Activated T-cell treated with anti-CD3 and anti-CD28 coated beads for 48 hours (primary cell): ENCODE measurements at places on chromosomes 3 and 15.
A peak's percentile ranks its signal among the peaks of the same experiment; 100 is the strongest.

- no peak for DNase-seq
These were observed 57.9 kb downstream of the CCDC33 start for GRCh38 chr15:74294010-74294409.

- no peak for DNase-seq
These were observed at the start of gene PLXND1 for GRCh38 chr3:129606636-129607390. PLXND1 (minus strand) TSS chr3:129606676; CDS start chr3:129606639, 37 bp downstream.

- DNase-seq = no peak
These were observed 39.6 kb downstream of the CLDN11 start for GRCh38 chr3:170458285-170458684.

- no peak for DNase-seq
These were observed 195.8 kb downstream of the SHQ1 start for GRCh38 chr3:72652395-72652794.

DNA sequence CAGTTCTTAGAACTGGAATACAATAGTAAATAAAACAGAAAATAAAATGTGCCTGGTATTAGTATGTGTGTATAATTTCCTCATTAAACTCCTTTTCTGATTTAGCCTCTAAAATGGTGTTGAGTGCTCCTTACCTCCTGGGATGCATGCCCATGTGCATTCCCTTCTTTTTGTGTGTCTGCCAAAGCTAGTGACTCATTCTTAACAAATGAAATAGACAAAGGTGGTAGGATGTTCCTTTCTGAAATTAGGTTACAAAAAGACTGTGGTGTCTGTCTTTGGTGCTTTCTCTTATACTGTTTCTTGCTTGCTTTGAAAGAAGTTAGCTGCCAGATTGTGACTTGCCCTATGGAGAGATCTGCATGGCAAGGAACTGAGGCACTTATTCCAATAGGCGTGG, 623.7 kb downstream of the GRM7 start:
- no peak for DNase-seq

GRCh38 chr15:38651328-38652038, 86.9 kb upstream of the RASGRP1 start:
- DNase-seq = no peak

DNA sequence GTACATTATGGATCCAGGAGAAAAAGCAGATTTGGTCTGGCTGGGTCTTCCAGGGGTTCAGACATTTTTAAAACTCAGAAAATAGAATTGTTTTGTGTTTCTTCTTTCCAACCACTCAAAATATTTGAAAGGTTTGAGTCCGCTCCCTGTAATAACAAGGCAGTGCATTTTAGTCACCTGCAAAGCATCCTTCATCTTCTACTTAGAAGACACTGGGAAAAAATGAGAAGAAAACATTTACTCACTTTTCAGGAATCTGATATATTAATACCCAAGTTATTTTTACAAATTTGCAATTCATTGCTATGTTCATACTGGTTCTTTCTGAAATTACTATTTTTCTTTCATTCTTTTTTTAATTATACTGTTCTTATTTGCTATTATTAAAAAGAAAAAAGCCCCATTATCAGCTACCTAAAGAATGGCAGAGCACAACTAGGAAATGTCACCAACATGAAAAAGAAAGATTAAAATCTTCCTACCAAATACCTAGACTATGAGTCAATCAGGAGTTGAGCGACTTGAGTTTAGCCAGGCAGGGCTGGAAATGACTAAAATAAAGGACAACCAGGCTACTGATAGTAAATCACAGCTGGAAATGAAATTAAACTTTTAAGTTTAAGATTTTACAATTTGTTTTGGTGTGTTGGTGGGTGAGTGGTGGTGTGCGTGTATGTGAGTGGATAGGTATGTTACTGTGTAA, 280.3 kb upstream of the THBS1 start:
- no peak for DNase-seq

GRCh38 chr3:15657016-15657415, 55.5 kb downstream of the BTD start:
- no peak for DNase-seq

GRCh38 chr3:113051787-113052186, 61.0 kb downstream of the GTPBP8 start:
- DNase-seq = no peak

- DNase-seq = peak; percentile 66
These were observed 67.7 kb downstream of the SLC30A4 start for GRCh38 chr15:45454814-45455213.

- DNase-seq = no peak
These were observed 242.5 kb downstream of the ZBTB20 start for GRCh38 chr3:114904633-114905032.

DNA sequence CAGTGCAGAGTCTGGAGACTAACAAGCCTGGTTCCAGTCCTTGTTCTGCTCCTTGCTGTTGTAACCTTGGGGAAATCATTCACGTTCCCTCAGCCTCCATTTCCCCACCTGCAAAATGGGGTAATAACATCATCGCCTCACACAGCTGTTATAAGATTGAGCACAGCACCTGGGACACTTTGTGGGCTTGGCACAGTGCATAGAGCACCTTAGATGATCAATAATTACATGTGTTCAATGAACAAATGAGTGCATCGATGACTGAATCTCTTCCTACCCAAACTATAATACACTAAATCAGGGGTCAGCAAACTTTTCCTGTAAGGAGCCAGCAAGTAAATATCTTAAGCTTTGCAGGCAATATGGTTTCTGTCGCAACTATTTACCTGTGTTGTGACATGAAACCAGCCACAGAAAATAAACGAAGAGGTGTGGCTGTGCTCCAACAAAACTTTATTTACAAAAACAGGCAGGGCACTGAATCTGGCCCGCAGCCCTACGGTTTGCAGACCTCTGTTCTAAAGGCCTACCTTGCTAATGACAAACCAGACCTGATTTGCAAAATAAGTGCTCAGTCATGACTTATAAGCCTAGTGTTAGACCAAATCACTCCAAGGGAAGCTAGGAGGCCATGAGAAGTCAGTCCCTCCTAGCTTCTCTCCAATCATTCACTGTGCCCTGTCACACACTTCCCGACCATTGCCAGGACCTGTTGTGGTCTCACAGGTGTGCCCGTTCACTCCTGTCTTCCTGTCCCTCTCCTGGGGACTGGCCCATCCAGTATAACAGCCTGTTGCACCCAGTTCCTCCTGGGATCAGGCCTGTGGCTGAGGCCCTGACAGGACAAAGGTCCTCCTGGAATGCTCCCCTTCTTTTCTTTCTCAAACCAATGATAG, 149.4 kb upstream of the WNT5A start:
- DNase-seq = no peak

DNA sequence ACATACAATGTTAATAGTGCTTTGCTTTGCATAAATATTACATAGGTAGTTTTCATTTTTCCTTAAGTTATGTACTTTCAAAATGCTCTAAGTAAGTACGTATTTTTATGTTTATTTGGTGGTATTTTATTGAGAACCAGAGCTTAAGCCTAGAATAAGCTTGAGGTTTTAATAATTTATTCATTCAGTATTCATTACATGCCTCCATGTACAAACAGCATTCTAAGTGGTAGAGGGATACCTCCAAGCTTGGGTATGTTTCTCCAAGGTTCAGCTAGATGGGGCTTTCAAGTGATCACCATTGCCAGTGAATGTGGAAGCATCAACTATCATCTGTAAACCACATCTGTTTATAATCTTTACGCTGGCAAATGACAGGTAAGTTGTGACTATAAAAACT, 52.3 kb downstream of the PEAK1 start:
- DNase-seq = no peak

GRCh38 chr15:39031596-39031995, 467.0 kb upstream of the RASGRP1 start:
- no peak for DNase-seq

DNA sequence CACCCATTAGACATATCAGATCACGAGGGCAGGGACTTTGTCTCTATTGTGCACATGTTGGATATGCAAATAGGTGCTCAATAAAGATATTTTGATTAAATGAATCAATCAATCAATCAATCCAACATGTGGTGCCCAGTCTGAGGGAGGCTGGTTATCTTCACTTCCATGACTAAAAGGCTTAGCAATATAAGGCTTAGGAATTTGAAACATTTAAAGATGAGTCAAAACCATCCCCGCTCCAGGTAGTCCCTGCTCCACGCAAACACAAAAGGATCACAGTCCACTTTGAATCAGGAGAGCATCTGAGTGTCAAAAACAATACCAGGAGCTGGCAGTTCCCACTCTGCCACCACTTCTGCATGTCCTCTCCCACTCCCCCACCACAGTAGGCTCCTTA, 25.8 kb upstream of the PRICKLE2 start:
- no peak for DNase-seq

GRCh38 chr3:38636464-38636863, 13.0 kb downstream of the SCN5A start:
- DNase-seq = no peak
